Astrocyte of the spinal cord (primary cell): ENCODE measurements at places on chromosomes 16 and 17.

DNA sequence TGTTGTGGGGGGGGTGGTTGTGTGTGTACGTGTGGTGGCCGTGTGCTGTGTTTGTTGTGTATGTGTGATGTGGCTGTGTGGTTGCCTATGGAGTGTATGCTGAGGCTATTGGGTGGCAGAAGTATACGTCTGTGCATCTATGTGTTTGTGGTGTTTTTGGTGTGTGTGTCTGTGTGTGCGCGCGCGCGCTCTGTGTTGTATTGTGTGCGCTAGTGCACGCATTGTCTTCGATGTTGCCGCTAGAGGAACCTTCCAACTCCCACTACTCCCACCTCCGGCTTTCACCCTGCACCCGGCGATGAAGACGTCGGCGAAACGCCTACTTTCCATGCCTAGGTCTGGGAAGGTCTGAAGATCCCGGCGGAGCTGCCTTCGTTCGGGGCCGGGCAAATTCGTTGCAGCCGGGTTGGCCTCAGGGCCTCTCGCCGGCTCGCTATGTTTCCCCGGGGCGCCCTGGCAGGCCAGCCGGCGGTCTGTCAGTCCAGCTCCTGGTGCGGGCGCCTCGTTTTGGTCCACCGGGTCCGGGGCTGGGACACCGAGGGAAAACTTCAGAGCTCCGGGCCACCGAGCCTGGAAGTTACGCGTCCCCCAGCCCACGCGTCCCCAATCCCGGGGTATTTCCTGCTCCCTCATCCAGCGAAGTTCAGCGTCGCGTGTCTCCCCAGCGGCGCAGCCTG is 5.2 kb upstream of the DLX4 start:
- no peak for DNase-seq

- no peak for DNase-seq
Measured at GRCh38 chr17:21298983-21299519, 14.5 kb downstream of the MAP2K3 start.

GRCh38 chr16:72203401-72203800 is 31.4 kb upstream of the PMFBP1 start:
- peak; percentile 28 for DNase-seq

- DNase-seq: no peak
Measured at GRCh38 chr17:11122908-11123307, 118.1 kb upstream of the SHISA6 start.

DNA sequence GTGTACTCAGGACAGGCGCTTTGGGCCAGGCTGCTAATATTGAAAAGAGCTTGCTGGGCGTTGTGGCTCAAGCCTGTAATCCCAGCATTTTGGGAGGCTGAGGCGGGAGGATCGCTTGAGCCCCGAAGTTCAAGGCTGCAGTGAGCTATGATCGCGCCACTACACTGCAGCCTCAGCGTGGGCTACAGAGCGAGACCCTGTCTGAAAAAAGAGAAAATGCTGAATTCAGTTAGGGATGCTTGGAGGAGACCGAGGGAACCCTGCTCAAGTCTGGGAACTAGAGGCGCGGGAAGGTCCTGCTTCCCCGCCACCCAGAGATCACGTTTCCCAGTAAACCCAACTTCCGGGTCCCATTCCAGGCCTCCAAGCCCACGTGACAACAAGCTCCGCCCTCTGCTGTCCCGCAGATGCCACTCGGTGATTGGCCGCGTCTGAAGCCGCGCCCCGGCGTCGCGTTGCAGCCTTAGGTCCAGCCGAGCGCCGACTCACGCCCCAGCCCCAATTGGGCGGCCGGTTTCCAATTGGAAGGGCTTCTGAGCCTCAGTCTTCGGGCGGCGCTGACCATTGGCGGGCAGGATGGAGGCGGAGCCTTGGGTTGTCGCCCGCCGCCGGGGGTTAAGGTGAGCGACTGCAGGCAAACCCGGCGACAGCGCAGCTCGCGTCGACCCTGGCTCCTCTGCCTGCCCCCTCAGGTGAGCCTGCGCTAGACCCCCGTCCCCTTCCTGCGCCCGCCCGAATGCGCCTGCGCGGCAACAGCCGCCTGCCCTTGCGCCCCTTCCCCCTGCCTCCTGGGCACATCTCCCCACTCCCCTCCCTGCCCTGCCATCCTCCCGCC is at the start of gene PHKG2:
Gene PHKG2 (plus strand): TSS at position 627 of the 835 bp plus-strand sequence. CDS start 396 bp downstream, outside the sequence.
- peak; percentile 99 for DNase-seq
